ENCODE measurements at places on chromosomes 5 and 9. TPM values are rescaled to one million over a fixed set of nuclear protein-coding genes. Genes with fewer than 3 reads are reported as not detected.
A peak's percentile ranks its signal among the peaks of the same experiment; 100 is the strongest.

DNA sequence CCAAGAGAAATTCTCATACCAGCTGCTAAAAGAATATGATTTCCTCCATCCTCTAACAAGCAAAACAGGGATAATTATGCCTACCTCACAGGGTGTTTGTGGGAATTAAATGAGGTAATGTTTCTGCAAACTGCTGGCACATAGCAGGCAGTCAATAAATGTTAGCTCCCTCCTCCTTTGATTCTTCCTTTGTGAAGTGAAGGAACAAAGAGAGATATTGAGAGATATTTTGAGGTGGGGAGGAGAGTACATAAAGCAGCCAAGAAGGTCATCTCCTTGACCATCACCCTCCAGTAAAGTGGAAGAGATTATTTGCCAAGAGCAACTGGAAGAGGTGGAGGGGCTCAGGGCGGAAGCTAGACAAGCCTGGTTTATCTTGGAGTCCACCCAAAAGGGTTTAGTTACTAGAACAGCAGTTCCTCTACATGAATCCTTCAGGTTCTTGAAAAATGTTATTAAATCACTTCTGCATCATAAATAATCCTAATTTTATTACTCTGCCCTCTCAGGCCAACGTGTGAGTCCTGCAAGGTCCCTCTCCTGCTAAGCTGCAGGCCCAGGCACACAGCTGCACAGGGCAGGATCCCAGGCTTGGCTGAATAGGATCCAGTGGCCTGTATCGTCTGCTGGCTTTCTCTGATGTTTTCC is 35.0 kb upstream of the TLE1 start:
- ATAC-seq: no peak

GRCh38 chr9:89477811-89478630 is 19.9 kb downstream of the SEMA4D start:
- ATAC-seq: no peak

DNA sequence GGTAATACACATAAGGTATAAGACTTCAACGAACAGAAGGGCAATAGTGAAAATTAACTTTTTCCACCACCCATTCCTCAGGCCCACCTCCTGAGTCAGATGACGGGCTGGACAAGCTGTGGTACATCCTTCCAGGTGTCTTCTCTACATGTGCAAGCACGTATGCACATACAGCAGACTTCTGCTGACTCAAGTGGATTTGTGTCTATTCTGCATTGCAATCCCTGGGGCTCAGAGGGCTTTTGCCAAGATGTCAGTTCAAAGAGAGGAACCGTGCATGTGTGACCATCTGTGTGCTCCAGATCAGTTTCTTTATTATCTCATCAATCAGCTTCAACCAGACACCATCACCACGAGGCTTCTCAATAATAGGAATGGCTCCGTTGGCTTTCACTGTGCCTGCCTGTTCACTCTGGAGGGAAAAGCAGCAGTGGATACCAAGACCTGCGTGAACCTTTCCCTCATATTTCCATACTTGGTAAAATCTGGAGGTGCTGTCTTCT is 288.4 kb downstream of the MTRR start:
- ATAC-seq: no peak

DNA sequence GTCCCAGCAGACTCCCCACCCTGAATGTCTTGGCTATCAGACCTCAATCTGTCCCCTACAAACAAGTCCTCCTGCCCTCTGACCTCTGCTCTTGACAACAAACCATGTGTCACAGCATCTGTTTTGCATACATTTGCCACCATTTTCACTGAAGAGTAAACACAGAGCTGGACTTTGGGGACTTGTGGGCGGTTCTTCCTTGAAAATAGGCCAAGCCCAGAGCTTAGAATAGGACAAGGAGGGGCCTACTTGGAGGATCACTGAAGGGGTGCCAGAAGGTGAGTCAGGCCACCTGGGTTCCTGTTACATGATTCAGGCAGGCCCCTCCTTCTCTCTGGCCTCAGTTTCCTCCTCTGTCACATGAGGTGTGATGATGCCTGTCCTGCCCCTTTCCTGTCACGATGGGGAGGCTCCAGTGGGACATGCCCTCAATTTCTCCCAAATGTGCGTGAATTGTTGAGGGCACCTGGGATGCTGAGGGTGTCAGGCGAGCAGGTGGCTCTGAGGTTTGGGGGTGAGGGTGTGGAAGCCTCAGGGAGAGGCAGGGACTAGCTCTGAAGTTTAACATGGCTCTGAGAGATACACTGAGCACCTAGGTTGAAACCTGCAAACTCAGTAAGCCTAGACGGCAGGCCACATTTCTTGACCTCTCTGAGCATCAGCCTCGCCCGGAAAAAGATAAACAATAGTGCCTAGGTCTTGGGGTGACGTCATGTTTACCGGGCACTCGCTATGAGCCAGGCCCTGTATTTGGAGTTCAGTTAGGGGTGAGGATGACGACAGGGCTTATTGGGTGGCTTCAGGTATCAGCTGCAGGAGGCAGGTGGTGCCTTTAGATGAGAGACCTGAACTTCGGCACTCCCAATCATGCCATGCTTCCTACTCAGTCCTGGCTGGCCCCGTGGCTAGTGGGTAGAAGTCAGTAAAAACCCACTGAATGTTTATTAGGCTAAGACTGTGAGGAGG is 107.6 kb upstream of the PITX1 start:
- ATAC-seq: peak; percentile 84

- no peak for ATAC-seq
Observed at GRCh38 chr5:123421773-123422172, 1.4 kb downstream of the CEP120 start.

DNA sequence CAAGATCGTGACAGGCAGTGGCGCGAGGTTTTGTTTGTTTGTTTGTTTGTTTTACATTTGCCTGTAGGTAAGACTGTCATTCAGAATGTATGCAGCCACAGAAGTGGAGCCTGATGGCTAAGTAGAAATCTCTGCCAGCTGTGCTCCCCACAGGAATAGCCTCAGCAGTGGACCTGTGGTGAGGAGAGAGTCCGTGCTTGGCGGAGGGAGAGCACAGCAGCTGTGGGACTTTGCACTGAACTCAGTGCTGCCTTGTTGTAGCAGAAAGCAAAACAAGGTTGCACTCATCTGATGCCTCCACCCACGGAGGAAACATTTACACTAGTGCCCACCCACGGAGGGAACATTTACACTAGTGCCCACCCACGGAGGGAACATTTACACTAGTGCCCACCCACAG is 4.4 kb upstream of the ZNF782 start:
- no peak for ATAC-seq

DNA sequence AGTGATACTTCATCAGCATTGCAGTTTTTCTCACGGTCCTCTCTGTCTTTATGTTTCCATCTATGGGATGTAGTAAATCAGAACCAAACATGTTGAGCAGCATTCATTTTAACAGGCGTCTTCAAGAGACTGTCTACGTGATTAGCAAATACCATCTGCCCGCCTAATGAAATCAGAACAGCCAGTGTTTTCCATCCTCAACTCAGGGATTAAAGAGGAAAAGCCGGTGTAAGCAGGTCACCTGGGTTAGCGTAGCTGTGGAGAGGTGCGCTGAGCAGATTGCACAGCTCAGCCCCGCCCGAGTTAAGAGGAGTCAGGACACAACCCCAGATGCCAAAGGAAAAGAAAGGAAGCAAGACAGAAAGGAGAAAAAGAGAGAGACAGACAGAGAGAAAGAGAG is 54.3 kb upstream of the ANKRD33B start:
- ATAC-seq: peak; percentile 50

- ATAC-seq: no peak
Observed at GRCh38 chr9:95769473-95769872, 106.0 kb upstream of the ERCC6L2 start.

DNA sequence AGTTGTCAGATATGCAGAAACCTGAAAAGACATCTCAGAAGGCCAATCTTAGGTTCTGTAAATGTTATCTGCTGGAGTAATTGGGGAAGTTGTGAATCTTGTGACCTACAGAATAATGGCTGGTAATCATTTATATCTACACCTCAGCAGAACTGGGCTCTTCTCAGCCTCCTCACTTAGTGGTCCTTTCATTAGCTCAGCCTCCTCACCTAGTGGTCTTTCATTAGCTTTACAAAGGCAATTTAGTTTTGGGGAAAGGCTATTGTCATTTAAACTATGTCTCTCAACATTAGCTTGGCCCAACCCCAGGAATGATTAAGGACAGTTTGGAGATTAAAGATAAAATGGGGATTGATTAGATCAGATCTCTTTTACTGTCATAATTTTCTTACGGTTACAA is 284.2 kb upstream of the SGCD start:
- ATAC-seq: no peak

DNA sequence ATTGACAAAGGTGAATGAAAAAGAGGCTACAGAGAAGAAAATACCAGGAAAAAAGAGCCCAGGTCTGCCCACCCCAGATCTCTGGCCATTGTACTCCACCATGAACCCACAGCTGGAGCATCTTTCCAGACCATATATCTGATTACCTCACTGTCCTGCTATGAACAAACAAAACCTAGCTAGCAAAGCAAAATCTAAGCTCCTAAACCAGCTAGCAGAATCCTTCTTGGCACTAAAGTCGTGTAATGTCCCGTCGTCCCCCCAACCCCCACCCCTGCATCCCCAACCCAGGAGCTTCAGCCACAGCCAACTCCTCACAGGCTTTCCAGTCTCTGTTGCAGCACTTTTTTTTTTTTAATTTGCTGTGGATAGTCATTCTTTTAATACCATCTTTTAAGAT is 2.5 kb downstream of the C1QTNF3 start:
- ATAC-seq: no peak

- no peak for ATAC-seq
Observed at GRCh38 chr5:23484096-23484495, 23.3 kb upstream of the PRDM9 start.

DNA sequence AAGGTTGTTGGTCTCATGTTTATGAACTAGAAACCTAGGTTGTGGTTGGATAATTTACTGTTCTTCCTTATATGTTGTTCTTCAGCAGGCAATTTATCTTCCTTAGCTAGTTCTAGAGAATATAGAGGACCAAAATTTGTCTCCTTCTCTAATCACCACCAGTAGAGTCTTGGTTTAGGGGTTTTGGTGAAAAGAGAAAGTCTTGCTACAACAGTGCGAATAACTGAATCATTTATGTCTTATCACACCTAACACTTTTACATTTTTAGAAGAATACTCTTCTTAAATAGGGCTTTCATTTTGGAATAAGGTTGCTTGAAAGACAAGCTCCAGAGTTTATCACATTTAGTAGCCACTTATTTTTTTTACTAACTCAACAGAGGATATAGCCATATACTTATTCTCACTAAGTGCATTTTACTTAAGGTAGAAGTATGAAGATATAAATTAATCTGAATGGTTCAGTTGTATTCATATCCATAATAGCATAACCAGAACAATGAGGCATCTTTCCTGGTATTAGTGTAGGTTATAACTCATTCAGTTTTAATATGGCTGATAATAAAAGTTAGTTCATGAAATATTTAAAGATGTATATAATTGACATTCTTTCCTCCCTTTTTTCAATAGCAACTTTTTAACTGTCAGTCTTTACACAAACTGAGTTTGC is 67.9 kb downstream of the ERBIN start:
- ATAC-seq: no peak

DNA sequence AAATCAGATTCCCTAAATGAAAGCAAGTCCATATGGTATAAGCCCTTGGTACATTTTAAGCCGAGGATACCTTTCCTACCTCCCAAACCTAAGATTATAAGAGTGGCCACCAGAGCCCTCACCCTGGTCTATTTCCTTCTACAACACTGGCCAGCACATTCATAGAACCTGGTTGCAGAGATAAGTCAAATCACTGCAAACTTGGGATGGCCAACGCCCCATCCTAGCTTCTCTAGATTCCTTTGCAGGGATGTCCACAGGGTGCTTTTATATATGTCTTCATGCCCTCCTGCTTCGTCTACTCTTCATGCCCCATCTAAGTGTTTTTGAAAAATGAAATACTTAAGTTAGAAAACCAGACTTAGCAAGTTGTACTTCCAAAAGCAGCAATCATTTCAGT is 41.8 kb downstream of the SH3RF2 start:
- ATAC-seq: no peak

DNA sequence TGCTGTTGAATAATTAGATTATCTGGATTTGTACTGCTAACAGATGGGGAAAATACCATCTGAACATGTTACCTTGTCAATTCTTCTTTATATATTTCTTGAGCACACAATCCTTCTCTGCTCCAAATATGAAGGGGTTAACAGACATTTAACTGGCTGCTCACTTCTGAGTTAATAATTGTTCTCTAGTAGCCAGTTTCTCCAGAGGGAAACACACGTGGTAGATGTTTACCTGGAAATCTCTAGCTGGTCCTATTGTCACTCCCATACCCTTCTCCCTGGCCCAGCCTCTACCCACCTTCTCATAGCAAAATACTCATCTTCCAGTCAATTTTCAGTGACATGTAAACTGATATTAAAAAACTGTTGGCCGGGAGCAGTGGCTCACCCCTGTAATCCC is 101.5 kb upstream of the ZNF462 start:
- no peak for ATAC-seq

DNA sequence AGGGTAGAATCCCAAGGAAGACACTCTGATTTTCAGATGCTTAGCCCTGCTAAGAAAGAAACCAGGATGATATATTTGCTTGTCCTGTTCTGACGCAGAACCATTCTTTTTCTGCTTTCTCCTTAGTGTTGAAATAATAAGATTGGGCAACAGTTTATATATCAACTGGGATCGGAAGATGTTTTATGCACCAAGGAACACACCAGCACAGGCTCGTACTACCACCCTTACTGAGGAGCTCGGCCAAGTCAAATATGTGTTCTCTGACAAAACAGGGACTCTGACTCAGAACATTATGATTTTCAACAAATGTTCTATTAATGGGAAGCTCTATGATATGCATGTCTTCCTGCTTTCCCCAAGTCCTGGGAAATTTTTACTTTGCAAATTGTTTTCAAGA is 19.0 kb upstream of the RUSC2 start:
- ATAC-seq: peak; percentile 82

GRCh38 chr9:34047864-34048726 is 592 bp downstream of the UBAP2 start:
- ATAC-seq: peak; percentile 34

LECT2 gene
- not detected for total RNA-seq

OLFM1 gene
- total RNA-seq: 4.9 TPM

CCDC171 gene
- 1.4 TPM for total RNA-seq

CYSRT1 gene
- total RNA-seq: 156 TPM
